ENCODE measurements at places on chromosomes 16 and 17.

DNA sequence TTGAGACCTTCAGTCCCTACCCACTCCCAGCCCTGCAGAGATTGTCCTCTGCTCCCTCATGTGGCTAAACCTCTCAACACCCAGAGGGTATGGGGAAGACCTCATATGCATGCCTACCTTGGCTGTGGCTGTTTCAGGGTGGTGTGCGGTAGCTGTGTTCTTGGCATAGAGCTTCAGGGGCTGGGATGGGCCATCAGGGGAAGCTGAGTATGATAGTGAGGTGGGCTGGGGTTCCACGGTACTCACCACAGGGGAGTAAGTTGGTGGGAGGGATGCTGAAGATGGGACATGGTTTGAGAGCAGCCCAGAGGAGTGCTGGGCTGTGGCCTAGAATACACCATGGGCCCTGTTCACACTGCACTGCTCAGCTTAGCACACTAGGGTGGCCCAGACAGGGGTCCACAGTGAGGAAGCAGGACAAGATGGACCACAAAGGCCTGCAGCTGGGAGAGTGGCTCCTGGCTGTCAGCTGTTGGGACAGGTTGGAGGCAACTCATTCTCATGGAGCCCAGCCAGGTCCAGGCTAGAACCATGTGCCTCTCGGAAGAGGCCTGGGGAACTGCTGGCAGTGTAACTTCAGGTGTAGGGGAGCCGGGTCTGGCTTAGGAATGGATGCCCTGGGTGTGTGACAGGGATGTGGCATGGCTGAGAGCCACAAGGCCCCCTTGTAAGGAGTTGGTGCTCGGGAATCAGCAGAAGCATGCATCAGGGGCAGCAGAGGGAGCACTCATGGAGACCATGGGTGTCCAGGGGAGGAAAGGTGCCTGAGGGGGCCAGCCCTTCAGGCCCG lies 3.1 kb downstream of the MFAP4 start:
- DNase-seq = peak; percentile 46

DNA sequence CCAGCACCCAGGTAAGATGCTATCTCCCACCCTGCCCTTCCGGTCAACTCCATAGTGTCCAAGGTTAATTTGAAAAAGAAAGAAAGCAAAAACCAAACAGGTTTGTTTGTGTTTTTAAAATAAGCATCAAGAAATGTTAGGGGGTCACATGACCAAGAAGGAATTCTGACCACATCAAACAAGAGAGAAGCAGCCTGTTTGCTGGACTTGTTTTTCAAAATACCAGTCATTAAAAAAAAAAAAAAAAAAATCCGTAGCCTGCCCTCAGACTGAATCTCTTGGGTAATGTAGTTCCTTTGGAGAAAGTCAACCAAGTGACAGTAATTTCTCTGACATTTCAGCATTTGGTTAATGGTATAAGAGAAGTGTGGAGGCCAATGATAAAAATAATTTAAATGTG lies 38.4 kb downstream of the HNF1B start:
- no peak for DNase-seq

GRCh38 chr17:45326626-45327025 lies 9.8 kb upstream of the MAP3K14 start:
- DNase-seq = peak; percentile 82

- DNase-seq = no peak
Measured at GRCh38 chr17:11554042-11554441, 44.2 kb upstream of the DNAH9 start.

GRCh38 chr17:1643293-1643998 lies 2.1 kb downstream of the SCARF1 start:
- DNase-seq = no peak

- no peak for DNase-seq
Measured at GRCh38 chr16:79772784-79773183, 172.2 kb upstream of the MAF start.

- no peak for DNase-seq
Measured at GRCh38 chr16:89123831-89124100, 30.1 kb downstream of the ACSF3 start.

GRCh38 chr17:28888832-28889231 lies 8.7 kb downstream of the FLOT2 start:
- no peak for DNase-seq

- peak; percentile 98 for DNase-seq
Measured at GRCh38 chr17:47267354-47267828, 13.8 kb downstream of the ITGB3 start.

- no peak for DNase-seq
Measured at GRCh38 chr16:87047221-87048037, 269.8 kb downstream of the C16orf95 start.

DNA sequence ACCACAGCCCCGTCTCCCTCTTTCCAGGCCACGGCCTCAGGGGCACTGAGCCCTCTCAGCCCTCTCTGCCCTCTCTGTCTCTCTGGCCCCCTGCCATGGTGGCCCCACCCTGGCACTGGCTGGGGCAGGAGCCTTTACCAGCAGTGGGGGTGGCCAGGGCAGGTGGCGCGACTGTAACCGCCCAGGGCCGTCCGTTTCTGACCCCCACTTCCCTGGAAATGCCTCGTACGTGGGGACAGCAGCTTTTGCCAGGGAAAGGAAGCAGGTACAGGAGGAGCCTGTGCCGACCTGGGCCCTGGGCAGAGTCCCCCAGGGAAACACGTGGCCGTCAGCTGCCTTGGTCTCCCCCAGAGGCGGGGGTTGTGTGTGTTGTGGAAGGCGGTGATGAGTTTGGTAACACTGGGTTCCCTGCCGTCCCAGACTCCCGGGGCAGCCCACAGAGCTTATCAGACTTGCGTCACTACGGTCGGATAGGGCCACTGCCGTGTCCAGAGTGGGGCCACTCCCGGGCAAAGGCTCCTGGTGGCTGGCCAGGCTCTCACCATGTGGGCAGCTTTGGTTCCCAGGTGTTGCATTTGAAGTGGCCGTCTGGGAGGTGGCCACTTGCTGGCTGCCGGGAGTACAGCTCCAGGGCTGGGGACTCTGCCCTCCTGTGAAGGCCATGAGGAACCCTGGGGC lies 249.3 kb upstream of the CIBAR2 start:
- no peak for DNase-seq

GRCh38 chr17:1294157-1294717 lies 14.8 kb downstream of the TRARG1 start:
- no peak for DNase-seq

GRCh38 chr16:89001117-89002027 lies 24.4 kb upstream of the CBFA2T3 start:
- no peak for DNase-seq

DNA sequence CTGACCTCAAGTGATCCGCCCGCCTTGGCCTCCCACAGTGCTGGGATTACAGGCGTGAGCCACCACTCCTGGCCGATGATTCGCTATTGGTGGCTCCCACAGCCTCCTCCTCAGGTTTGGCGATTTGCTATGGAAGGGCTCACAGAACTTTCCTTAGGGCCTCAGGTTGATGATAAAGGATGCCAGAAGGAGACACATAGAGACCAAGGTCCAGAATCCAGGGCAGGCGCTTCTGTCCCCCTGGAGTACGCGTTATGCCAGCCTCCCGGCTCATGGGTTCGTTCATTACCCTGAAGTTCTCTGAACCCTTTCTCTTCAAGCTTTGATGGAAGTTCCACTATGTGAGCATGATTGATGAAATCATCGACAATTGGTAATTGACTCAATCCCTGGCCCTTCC lies 19.9 kb downstream of the LGALS3BP start:
- no peak for DNase-seq

GRCh38 chr17:77459018-77459755 lies 318.4 kb downstream of the SEC14L1 start:
- DNase-seq = no peak

DNA sequence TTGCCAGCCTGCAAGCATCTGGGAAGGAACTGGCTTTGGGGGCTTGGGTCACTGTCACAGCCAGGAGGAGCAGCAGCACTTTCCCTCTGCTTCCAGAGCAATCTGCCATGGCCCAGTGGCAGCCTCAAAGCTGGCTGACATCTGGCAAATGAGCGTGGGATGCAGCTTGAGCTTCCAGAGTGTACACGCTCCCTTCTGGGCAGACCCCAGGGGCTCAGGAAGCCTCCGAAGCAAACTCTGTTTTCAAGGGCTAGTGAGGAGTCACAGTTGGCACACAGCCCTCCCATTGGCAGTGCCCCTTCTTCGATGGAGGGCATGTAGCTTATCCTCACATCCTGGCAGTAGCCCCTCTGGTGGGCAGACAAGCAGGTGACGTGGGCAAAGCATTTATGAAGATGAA lies 249.6 kb downstream of the ENGASE start:
- no peak for DNase-seq

GRCh38 chr16:27748868-27749546 lies 199.1 kb downstream of the KATNIP start:
- DNase-seq = peak; percentile 53

GRCh38 chr16:81487301-81487720 lies 42.7 kb downstream of the CMIP start:
- DNase-seq = no peak

DNA sequence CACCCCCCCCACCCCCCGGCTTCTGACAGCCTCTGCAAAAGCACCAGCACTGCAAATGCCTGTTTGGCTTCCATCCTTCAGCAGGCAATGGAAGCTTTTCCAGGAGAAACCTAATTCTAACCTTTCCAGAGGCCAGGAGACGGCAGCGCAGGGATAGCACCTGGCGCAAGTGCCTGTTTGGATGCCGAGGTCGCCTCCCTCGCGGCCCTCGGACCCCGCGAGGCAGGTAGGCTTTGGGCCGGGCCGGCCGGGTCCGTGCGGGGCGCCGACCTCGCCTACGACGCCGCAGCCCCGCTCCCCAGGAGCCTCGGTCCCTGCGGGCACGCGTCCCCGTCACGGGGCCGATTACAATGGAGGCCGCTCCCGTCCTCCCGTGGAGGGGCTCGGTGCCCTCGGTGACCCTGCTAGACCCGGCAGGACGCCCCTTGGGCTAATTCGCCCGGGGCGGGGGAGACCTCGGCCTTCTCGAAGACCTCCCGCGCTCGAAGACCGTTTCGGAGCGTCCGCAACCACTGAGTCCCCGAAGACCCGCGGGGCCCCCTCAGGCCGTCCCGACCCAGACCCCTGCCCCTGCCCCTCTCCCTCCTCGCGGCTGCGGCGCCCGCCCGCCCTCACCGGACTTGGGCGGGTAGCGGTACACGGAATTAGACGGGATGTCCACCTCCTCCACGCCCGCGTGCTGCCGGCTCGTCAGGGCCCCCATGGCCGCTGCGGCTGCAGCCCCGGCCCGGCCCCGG lies 587 bp downstream of the RNF157 start:
- no peak for DNase-seq

- peak; percentile 85 for DNase-seq
Measured at GRCh38 chr16:17177242-17177958, 293.4 kb downstream of the XYLT1 start.

- DNase-seq = no peak
Measured at GRCh38 chr17:50424246-50424995, 1.6 kb upstream of the ACSF2 start.

DNA sequence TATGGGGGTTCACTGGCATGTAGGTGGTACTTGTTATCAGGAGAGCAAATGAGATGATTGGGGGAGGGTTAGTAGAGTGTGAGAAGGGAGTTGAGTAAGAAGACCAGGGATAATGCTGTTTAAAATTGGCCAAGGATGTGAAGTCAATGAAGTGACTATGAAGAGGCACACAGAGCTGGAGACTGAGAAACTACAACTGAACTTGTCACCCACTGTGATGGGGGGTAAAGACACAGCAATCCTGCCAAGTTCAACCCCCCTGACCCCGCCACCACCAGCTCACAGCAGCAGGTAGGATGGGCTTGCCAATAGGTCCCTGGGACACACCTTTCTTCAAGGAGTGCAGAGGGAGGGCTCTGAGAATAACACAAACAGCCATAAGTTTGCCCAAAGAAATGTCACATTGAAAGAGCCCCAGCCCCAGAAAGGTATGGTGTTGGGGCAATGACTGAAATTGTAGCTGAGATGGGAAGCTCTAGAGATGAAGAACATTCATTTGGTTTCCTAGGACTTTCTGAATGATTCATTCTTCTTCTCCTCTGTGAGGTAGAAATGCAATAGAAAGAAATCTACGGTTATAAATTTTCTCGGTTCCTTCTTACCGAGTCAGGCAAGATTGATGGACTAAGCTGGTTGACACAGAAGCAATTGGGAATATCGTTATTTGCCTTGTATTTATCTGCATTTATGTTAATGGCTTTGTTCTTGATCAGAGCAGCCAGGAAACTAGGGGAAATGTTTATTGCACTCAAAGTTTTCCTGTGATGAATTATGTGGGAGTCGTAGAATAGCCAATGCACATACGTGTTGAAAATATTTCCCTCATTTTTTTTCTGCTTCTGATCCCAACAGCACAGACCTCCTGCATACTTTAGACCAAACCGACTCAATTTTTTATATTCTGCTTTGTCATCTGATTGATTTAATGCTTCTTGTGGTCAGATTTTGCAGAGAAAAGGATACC lies 595.2 kb upstream of the CDH11 start:
- DNase-seq = peak; percentile 88

- DNase-seq = peak; percentile 57
Measured at GRCh38 chr17:81002409-81003361, 11.0 kb downstream of the CHMP6 start.

DNA sequence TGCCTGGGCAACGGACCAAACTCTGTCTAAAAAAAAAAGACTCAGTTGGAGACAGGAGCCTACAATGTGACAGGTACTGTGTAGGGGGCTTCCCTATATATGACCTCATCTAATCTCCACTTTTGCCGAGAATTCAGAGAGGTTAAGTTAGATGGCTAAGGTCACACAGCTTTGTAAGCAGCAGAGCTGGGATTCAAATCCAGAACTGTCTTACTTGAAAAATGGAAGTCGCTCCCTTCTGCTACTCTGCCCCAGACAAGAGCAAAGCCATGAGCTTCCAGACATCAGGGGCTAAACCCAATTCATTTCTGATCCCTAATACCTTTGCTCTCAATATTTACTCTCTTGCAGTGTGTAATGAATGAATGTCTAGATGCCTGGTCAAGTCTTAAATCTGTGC lies 41.5 kb upstream of the ABCC12 start:
- DNase-seq = no peak

GRCh38 chr16:25855818-25856217 lies 164.1 kb downstream of the HS3ST4 start:
- DNase-seq = no peak

GRCh38 chr16:1895949-1896675 lies 22.1 kb downstream of the HS3ST6 start:
- DNase-seq = no peak

GRCh38 chr16:6857575-6857974 lies 475.1 kb upstream of the RBFOX1 start:
- no peak for DNase-seq

All from fibroblast of upper back skin (primary cell).